Activated CD4-positive, alpha-beta T cell treated with anti-CD3 and anti-CD28 coated beads for 36 hours (primary cell): ENCODE measurements at places on chromosomes 5 and 9. TPM values are rescaled to one million over a fixed set of nuclear protein-coding genes. Genes with fewer than 3 reads are reported as not detected.

GRCh38 chr5:113354055-113354454 is 80.7 kb downstream of the TSSK1B start:
- no peaks in the 10 kb centered on the region for H3K4me1 ChIP-seq
- no peaks in the 10 kb centered on the region for H3K36me3 ChIP-seq
- H3K27ac ChIP-seq, result no peak overlapping the region
- H3K27me3 ChIP-seq, result peaks cover 1% of the 10 kb centered on the region
- no peak for DNase-seq

Gene S100Z
- 2.1 TPM for total RNA-seq

DNA sequence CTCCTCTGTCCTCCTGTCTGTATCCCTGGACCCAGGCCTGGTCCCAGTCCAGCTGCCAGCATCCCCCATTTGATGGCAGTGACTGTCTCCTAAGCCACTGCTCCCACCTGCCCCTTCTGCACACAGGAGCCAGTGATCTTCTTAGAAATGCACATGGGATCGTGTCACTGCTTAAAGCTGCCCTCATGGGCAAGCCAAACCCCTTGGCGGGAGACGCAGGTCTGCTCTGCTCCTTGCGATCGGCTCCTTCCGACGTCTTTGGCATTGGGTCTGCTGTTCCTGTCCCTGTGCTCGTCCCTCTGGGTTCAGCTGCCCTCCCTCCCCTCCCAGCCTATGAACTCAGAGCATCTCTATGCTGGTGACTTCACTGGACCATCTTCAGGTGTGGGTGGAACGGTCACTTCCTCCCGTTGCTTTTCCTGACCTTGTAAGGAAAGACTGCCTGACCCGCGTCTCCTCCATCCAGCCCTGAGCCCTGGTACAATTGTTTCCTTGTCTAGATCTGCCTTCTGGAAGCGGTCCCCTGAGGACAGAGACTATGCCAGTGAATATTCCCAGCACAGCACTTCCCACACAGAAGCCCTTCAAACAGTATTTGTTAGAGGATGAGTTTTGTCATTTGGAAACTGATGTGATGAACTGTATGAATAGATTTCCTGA is 116.5 kb downstream of the ZNF354C start:
- H3K4me1 ChIP-seq, result no peaks in the 10 kb centered on the region
- H3K27me3 ChIP-seq, result peaks cover 10% of the 10 kb centered on the region
- no peaks in the 10 kb centered on the region for H3K36me3 ChIP-seq
- H3K27ac ChIP-seq, result no peak overlapping the region
- no peak for DNase-seq
- no peak overlapping the region for H3K4me3 ChIP-seq

DNA sequence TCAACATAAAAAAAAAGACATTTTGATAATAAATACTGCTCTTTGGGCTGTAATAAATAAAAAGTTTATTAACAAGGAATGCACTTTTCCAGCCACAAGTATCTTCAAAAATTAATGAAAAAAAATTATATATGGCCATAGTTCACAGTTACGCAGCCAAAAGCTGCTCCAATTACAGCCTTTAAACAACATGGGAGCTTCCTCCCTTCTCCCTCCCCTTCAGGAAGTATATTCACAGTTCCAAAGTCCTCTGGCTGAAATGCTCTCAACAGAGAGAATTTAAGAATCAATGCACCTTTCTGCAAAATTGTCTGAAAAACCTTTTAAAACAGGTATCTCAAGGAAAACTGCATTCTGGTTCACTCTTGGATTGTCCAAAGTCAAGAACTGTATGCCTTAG is 5.9 kb downstream of the PLK2 start:
- peaks cover 3% of the 10 kb centered on the region for H3K4me1 ChIP-seq
- no peak overlapping the region for H3K27ac ChIP-seq
- peaks cover 13% of the 10 kb centered on the region for H3K27me3 ChIP-seq
- no peak overlapping the region for H3K4me3 ChIP-seq
- no peak for DNase-seq

DNA sequence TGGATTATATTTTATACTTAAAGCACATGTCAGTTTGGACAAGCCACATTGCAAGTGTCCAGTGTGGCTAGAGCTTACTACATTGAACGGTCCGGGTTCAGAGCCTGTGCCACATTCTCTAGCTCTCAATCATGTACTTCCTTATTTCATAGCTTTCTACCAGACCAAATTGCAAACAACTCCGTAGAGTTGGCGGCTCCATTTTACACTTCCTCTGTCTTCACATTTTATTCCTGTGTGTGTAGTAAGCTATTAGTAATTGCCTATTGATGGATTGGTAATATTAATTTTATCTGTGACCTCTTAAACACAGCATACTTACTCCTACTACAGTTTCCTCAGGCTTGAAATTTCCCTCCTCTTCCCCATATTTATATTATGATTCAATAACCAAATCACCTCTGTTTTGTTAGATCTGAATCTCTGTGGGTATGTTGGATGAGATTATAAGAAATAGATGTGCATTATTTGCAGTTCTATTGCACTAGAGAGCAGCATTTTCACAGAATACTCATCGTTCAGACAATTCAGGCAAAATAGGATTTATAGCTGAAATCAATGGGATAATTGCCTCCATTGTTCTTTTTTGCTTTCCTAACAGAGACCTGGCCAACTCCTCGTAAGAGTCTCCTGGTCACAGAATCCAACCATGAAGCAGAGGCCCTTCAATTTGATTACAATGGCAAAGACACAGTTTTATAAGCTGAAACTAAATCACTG is 29.0 kb upstream of the C9orf72 start:
- no peaks in the 10 kb centered on the region for H3K4me1 ChIP-seq
- no peak overlapping the region for H3K4me3 ChIP-seq
- DNase-seq, result no peak

DNA sequence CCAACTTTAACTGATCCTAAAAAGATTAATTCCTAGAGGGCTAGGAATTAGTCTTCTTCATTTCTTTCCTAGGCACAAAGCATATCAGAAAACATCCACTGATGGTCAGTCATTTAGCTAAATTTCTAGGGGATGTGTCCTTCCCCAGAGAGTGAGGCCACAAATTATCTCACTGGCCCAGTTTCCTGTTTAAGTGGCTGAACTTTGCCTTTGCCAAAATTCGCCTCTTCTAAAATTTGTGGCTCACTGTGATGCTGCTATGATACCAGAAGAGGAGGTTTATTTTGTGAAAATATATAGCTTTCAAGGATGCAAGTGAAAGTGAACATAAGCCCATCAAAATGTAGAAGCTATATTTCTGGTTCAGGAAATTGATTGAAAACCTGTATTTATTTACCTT is 98.1 kb upstream of the FER start:
- H3K36me3 ChIP-seq, result no peaks in the 10 kb centered on the region
- H3K4me1 ChIP-seq, result no peaks in the 10 kb centered on the region

Gene PCDHGA4
- total RNA-seq, result 0.11 TPM

DNA sequence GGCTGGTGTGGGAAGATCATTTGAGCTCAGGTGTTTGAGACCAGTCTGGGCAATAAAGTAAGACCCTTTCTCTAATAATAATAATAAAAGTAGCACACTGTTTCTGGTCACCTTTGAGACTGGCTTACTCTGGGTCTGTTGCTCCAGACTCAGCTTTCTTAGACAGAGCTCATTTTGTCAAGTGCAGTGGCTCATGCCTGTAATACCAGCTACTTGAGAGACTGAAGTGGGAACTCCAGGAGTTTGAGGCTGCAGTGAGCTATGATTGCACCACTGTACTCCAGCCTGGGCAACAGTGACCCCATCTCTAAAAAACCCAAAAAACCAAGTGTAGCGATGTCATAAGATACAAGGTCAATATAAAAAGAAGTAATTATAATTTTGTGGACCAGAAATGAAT is 36.4 kb upstream of the RNU6ATAC start:
- no peak overlapping the region for H3K27ac ChIP-seq
- no peak for DNase-seq
- no peaks in the 10 kb centered on the region for H3K27me3 ChIP-seq
- H3K4me3 ChIP-seq, result no peak overlapping the region

DNA sequence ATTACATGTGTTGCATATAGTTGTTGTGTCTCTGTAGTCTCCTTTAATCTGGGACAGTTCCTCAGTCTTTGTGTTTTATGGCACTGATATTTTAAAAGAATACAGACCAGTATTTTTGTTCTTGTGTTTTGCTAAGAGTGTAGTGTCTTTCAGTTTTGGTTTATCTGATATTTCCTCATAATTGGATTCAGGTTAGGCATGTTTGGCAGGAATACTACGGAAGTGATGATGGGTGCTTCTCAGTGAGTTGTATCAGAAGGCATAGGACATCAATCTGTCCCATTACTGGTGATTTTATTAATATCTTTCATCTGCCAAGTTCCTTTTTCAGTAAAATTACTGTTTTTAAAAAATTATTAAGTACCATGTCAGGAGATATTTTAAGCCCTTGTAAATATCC is 212.9 kb downstream of the ARHGEF28 start:
- peaks cover 19% of the 10 kb centered on the region for H3K27me3 ChIP-seq
- no peaks in the 10 kb centered on the region for H3K36me3 ChIP-seq
- DNase-seq, result no peak
- H3K4me1 ChIP-seq, result no peaks in the 10 kb centered on the region

- no peaks in the 10 kb centered on the region for H3K4me1 ChIP-seq
- H3K27ac ChIP-seq, result no peak overlapping the region
- peaks cover 9% of the 10 kb centered on the region for H3K27me3 ChIP-seq
- DNase-seq, result no peak
- no peak overlapping the region for H3K4me3 ChIP-seq
Observed at GRCh38 chr5:108521841-108522506, 140.1 kb upstream of the FBXL17 start.

Gene SLCO4C1
- total RNA-seq, result 0.28 TPM
